Upper lobe of right lung (tissue), 1 donor: ENCODE measurements at places on chromosomes 12 and 14. TPM values are rescaled to one million over a fixed set of nuclear protein-coding genes. Genes with fewer than 3 reads are reported as not detected.
A peak's percentile ranks its signal among the peaks of the same experiment; 100 is the strongest.

GRCh38 chr12:131333136-131333535, 377.8 kb upstream of the SFSWAP start:
- DNase-seq = no peak

GRCh38 chr14:86088156-86088555, 558.2 kb downstream of the FLRT2 start:
- no peak for DNase-seq

GRCh38 chr14:24674204-24674970, 40.4 kb upstream of the GZMB start:
- no peak for DNase-seq

GRCh38 chr12:117142094-117142493, 42.9 kb upstream of the TESC start:
- no peak for DNase-seq

DNA sequence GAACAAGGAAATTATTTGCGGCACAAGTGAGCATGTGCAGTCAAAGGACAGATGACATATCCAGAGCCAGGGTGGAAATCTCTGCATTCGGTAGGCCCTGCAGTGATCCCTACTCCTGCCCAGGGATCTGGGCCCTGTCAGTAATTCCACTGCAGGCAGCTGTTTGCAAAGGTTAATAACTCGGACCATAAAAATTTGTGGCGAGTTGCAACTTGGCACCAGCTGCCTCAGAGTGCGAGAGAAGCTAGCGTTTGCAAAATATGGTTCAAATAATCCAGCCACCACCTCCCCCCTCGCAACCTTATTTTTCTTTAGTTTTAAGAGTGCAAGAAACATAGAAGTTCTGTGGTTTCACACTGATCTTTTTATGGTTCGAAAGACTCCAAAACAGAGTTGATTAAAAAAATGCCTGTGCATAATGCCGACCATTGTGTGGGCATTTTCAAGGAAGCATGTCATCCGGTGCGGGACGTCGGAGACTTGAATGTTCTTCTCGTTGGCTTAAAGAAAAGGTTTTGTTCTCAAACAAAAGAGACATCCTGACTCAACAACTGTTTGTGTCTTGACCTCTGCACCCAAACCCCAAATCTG, 224.5 kb downstream of the BCL11B start:
- no peak for DNase-seq

DNA sequence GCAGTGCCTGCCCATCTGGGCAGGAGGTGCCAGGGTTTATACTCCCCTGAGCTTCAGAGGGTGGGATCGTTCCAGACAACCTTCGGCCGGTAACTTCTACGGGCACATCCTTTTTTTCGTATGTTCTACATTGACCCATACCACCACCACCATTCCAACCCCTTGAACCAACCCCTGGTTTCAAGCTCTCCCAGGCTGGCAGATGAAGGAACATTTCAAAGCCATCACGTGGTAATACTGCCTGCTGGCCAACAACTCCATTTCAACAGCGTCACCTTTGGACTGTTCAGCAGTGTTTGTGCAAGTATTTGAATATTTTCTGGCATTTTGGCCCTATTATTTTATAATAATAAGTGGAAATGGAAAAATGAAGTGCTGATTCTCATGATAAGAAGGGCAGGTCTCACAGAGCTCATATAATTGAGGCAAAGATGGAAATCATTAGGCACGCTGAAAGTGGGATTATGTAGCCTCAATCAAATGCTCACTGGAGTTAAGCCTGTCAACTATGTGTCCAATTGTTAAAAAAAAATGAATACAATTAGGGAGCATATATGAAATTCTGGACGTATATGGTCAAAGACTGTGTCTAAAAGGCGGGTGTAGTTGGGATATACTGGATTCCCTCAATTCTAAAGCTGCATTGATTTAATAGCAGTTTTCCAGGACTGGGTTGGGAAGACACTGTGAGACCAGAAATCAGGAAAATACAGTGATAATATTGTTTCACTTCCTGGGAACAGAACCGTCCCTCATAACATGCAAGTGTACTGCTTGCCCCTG, 162.1 kb downstream of the ZFP36L1 start:
- no peak for DNase-seq

- DNase-seq = peak; percentile 93
Measured at GRCh38 chr12:62934799-62935674, at the start of gene PPM1H. TSS of gene PPM1H (minus strand) at chr12:62935150. CDS start at chr12:62934736, 414 bp downstream.

GRCh38 chr14:91653451-91653850, 78.4 kb downstream of the CATSPERB start:
- no peak for DNase-seq

GRCh38 chr12:58588770-58589169, 331.5 kb downstream of the LRIG3 start:
- DNase-seq = no peak

DNA sequence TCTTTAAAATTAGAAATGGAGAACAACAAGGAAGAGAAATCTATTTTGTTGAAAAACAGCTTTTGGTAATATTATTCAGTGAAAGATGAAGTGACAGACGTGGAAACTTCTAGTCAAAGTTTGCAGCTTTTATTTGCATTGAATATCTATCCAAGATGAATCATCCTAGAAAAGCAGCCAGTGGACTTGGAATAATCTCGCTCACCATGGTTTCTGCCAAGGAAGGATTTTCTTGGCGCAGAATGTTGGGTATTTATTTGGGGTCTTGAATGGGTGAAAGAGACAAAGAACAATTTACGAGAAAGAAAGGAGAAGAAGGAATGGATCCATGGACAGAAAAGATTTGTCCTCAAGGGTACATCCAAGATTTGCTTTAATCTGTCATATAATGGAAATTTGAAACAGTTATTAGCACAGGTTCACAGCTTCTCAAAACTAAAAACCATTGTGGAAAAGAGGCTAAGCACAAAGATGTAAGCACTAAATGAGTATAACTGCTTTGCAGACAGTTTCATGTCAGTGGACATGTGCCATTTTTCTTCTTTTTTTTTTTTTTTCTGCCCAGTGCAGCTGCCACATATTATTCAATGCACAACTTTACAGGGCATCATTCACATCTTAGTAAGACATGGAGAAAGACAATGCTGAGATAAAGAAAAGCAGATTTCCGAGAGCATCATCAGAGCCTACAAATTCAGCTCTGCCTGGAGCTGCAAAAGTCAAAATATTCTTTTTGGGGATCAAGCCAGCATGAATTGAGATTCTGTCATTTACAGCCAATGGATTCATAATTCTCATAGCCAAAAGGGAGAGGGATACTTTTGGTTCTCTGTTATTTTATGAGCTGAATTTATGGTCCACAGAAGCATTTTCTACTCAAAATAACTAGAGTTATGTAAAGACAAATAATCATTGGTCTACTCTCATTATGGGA, 333.7 kb downstream of the DAD1 start:
- DNase-seq = no peak

- DNase-seq = no peak
Measured at GRCh38 chr12:22677781-22678574, 53.0 kb downstream of the ETNK1 start.

- peak; percentile 40 for DNase-seq
Measured at GRCh38 chr14:81952917-81953316, 419.3 kb upstream of the SEL1L start.

DNA sequence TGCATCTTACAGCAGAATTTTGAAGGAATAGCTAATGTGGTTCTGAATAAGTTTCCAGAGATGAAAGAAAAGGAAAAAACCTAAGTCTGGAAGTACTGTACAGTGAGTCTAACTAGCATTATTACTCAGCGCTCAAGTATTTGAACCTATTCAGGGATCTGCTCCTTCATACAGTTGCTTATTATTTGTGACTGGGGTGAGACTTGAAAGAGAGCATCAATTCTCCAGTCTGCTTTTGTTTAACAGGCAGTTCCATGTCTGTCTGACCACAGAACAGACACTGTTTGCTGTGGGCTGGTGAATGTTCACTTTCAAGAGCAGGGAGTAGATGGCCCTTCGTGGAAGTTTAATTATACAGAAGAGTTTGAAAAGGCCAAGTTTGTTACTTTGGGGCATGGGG, 9.3 kb downstream of the ETV6 start:
- no peak for DNase-seq

DNA sequence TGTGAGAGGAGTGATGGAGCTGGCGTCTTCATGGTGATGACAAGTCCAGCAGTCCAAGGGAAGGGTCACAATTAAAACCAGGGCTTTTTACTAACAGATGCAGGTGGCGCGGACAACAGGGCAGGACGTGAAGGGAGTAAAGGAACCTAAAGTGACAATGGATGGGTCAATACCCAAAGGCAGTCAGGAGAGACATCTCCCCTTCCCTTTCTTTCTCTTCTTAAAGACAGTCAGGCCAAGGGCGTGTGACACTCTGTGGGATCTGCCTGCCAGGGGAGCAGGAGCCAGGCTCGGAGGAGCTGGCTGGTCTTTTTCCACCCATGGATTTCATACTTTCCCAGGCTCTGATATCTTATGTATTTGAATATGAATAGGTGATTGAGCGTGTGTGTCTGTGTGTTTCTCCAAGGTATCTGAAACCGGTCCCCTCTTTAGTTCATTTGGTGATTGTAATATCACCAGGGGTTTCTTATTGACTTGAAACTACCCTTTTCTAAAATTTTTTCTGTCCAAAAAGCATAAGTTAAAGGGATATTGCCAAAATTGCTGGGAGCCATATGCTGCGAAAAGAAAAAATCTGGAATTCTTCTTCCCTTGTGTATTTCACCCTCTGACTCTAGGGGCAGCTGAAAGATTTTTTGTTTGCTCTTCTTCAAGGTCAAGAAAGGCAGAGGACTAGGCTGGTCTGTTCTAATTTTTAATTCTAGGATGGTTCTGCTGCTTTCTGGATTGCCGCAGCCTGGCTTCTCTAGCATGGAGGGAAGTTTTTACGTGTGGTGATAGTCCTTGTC, 61.8 kb downstream of the FBXL14 start:
- no peak for DNase-seq

GRCh38 chr12:103279444-103279843, 216.3 kb downstream of the C12orf42 start:
- DNase-seq = no peak

GRCh38 chr14:53376064-53376463, 222.9 kb upstream of the DDHD1 start:
- DNase-seq = no peak

- DNase-seq = no peak
Measured at GRCh38 chr12:92055877-92056276, 89.8 kb downstream of the BTG1 start.

DNA sequence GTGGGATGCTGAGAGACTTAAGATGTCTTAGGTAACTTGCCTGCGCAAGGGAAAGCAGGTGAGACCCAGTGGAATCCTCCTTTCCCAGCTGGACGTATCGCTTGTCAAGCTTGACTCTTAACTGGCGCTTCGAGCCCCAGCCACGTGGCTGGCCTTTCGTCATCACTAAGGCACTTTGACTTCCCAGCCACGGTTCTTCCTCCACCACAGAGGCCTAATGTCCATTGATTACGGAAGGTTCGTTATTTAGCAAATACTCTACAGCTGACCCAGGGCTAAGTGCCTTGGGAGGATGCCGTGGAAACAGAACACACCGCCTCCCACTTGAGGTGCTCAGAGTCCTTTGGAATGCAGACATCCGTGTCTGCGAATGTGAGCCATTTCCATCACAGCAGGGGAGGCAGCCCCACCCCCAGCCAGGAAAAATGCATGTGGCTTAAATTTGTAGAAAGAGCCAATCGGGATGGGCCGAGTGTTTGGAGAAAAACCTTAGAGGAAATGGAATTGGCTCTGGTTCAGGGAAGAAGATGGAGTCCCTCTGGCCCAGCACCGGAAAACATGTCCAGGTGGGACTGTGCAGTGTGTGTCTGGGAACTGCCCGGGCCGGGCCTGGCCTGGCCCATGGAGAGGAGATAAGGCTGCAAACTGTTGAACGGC, 115.7 kb downstream of the PLXNC1 start:
- peak; percentile 82 for DNase-seq

- DNase-seq = no peak
Measured at GRCh38 chr14:95463171-95463901, 53.1 kb downstream of the SYNE3 start.

- no peak for DNase-seq
Measured at GRCh38 chr12:90995010-90995409, 9.8 kb downstream of the EPYC start.

- DNase-seq = no peak
Measured at GRCh38 chr14:80787876-80788275, 153.7 kb downstream of the CEP128 start.

DNA sequence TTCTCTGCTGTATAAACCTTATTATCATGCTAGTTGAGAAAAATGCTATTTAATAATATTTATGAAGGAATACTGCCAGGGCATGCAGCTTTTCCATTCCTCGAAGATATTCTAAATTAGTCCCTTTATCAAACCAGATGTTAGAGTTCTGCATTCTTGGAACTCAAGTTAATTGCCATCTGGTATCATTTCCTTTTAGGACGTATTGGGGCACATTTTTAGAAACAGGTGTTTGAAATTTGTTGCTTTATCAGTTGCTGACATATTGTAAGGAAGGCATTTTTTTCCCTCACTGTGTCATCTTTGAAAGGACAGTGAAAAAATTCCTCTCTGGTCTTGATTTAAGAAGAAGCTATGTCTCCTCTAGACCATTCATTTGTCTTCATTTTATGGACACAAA, 471.2 kb upstream of the PRICKLE1 start:
- DNase-seq = no peak

DNA sequence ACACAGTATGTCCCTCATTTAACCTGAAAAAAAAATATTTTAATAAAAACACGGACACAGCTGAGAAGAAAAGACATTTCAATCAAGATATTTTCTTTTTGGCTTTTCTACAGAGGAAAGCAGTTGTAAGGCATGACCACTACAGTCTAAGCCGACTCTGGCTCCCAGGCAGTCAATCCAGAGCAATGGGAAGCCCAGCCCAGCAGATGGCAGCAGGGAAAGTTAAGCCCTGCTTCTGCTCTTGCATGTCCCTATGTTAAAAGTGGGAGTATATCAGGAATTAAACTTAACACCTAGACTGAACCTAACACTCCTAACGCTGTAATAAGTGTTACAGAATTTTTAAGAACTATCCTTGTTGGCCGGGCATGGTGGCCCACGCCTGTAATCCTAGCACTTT, 19.5 kb upstream of the HAL start:
- DNase-seq = no peak

- no peak for DNase-seq
Measured at GRCh38 chr14:93023802-93024434, 91.8 kb downstream of the ITPK1 start.

GRCh38 chr14:90697577-90698206, 118.5 kb downstream of the TTC7B start:
- peak; percentile 87 for DNase-seq

The EML1 gene
- 42.2 TPM for total RNA-seq

The RTL1 gene
- not detected for total RNA-seq

The SMCO2 gene
- 0.38 TPM for total RNA-seq

The TAS2R20 gene
- 1.2 TPM for total RNA-seq

The KRT80 gene
- total RNA-seq = 8.6 TPM

The CCNB1IP1 gene
- 37.9 TPM for total RNA-seq

The KRT85 gene
- not detected for total RNA-seq

The CNOT2 gene
- 71.4 TPM for total RNA-seq

The KRT73 gene
- total RNA-seq = 0.52 TPM

The LHX5 gene
- total RNA-seq = not detected

The CLEC9A gene
- 0.43 TPM for total RNA-seq
